ENCODE measurements at places on chromosomes 2 and 18. TPM values are rescaled to one million over a fixed set of nuclear protein-coding genes. Genes with fewer than 3 reads are reported as not detected.
A peak's percentile ranks its signal among the peaks of the same experiment; 100 is the strongest.

- DNase-seq, result no peak
These were observed 352.6 kb downstream of the SS18 start for GRCh38 chr18:25737710-25738311.

- DNase-seq, result no peak
These were observed 100.0 kb upstream of the PKDCC start for GRCh38 chr2:41947701-41948396.

GRCh38 chr2:205321231-205321630, 361.1 kb upstream of the NRP2 start:
- DNase-seq, result peak; percentile 39

GRCh38 chr2:8779795-8780671, 57.4 kb downstream of the KIDINS220 start:
- DNase-seq, result no peak

- DNase-seq, result peak; percentile 71
These were observed 25.0 kb upstream of the RAPGEF4 start for GRCh38 chr2:172710584-172711047.

DNA sequence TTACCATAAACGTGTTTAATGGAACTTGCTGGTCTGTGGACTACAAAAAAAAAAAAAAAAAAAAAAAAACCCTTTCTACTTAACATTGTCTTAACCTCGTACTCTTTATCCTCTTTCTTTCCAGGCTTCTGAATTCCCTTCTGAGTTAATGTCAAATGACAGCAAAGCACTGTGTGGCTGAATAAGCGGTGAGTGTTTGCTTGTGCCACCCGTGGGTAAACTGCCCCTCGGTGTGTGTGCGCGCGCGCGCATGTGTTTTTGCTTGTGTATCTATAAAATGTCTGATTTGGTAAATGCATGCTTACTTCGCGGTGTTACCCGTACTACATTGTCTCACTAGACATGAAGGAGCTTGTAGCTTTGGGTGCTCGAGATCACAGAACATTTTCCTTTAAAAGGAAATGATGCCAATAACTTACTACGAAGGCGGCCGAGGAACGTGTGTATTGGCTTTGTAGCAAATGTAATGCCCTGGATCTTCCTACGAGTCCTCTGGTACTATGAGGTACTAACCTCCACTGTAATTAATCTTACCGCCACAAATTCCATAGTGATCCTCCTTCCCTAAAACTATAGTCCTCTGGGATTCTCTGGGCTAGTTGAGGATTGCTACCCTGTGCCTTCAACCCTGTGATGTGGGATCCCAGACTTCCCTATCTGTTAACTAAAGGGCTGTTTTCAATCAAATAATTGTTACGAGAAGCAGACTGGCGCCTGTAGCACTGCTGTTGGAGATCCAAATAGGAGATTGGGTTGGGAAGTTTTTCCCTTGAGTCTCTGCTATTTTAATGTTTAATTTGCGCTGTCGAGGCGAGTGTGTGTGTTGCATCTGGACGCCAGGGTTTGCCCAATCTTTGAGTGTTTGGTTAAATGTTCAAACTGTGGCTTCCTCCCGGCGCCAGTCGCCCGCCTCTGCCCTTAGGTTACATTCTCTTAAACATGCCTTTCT, 1.1 kb downstream of the ID2 start:
- DNase-seq, result peak; percentile 39

DNA sequence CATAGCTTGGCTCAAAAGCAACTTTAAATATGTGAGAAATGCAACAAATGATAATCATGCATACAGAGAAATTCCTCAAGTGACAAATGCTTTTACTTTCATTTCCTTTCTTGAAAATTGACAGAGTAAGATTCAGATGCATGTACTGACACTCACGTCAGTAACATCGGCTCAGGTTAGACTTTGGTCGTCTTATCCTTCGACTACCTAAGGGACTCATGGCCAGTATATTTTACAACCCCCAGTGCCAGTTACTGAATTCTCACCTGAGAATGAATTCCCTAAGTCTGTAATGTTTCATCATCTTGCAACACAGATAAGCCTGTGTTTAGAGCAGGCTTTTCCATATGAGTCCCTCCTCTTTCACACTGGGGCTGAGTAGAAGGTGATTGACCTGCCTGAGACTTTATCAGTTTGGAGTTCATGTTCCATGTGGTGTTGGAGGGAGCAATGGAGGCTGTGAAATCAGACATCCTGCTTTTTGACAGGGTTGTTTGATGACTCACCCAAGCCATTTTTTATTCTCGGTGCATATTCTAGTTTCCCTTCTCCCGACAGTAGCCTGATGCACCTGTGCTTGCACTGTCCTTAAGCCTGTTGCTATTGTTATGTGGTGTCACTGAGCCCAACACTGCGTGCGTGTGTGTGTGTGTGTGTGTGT, 30.5 kb upstream of the ATP8B1 start:
- DNase-seq, result peak; percentile 60

- no peak for DNase-seq
These were observed 65.9 kb downstream of the KCNF1 start for GRCh38 chr2:10977621-10978020.

DNA sequence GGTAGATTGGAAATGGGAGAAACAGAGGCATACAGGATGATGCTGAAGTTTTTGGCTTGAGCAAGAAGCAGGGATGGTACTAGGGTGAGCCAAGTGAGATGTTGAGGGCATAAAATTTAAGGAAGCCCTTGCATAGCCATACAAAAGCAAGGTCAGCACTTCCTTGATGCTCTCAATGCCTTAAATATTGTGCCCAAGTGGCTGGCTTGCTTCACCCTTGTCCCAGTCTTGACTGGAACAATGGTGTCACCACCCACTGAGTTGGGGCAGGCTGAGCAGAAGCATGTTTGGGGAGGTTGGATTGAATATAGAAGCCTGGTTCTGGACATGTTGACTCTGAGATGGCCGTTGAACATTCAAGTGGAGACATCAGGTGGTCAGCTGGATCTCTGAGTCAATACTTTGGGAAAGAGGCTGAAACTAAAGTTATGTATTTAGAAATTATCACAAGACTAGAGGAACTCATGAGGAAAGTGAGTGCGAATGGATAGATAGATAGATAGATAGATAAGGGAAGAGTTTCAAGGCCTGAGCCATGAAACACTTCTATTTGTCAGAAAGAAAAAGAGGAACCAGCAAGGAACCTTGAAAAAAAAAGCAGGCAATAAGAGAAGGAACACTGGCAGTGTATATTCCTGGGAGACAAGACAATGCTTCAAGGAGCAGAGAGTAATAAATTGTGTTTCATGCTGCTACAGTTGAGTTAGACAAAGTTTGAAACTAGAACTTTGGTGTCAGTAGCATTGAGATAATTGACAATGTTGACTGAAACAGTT, 43.0 kb upstream of the HNMT start:
- DNase-seq, result no peak

DNA sequence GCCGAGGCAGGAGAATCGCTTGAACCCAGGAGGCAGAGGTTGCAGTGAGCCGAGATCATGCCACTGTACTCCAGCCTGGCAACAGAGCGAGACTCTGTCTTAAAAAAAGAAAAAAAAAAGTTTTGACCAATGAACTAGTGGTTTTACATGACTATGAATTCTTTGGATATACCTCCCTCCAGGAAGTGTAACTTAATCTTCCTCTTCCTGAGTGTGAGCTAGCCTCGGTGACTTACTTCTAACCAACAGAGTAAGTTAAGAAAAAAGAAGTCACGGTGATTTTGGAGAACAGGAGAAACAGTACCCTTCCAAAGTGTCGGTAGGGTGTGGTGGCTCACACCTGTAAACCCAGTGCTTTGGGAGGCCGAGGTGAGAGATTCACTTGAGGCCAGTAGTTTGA, 7.1 kb downstream of the TIA1 start:
- DNase-seq, result no peak

- DNase-seq, result peak; percentile 53
These were observed 15.9 kb upstream of the CRIM1 start for GRCh38 chr2:36339607-36340218.

DNA sequence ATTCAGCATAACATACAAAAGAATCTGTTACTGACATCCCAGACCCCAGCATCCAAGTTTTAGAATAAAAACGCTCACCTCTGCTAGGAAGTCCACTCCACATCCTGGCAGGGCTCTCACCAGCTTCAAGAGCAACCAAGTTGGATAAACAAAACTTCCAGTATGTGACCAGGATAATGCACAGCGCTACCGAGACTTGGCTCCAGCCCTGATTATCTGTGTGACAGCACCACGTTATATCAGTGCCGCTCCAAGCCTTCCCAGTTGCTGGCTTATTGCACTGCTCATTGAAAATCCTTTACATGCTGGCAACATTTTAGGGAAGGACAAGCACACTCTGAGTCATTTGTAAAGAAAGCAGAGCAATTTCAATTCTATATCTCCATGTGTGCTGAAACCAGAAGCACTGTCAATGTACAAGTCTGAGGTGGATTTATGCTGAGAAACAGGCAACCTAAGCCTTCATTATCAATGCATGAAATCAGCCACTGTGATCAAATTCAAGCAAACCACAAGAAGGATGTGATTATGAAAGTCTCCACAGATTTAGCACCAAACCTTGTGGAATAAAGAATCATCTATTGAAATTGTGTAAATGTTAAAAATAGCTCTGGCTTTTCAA, 115.7 kb downstream of the ZNF385B start:
- DNase-seq, result no peak

GRCh38 chr2:226583715-226584114, 215.9 kb downstream of the IRS1 start:
- DNase-seq, result peak; percentile 93

- no peak for DNase-seq
These were observed 75.3 kb downstream of the GORASP2 start for GRCh38 chr2:171004363-171004762.

DNA sequence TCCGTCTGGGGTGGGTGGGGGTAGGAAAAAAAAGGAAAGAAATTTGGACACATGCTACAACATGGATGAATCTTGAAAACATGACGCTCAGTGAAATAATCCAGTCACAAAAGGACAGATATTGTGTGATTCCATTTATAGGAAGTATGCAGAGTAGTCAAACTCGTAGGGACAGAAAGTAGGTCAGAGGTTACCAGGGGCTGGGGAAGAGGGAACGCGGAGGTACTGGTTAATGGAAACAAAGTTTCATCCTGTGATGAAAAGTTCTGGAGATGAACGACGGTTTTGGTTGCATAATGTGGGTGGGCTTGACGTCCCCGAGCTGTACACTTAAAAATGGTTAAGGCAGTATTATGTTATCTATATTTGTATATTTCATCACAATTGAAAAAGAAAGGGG, 4.5 kb upstream of the SFTPB start:
- DNase-seq, result no peak

GRCh38 chr18:48961547-48961946, 10.8 kb upstream of the SMAD7 start:
- no peak for DNase-seq

DNA sequence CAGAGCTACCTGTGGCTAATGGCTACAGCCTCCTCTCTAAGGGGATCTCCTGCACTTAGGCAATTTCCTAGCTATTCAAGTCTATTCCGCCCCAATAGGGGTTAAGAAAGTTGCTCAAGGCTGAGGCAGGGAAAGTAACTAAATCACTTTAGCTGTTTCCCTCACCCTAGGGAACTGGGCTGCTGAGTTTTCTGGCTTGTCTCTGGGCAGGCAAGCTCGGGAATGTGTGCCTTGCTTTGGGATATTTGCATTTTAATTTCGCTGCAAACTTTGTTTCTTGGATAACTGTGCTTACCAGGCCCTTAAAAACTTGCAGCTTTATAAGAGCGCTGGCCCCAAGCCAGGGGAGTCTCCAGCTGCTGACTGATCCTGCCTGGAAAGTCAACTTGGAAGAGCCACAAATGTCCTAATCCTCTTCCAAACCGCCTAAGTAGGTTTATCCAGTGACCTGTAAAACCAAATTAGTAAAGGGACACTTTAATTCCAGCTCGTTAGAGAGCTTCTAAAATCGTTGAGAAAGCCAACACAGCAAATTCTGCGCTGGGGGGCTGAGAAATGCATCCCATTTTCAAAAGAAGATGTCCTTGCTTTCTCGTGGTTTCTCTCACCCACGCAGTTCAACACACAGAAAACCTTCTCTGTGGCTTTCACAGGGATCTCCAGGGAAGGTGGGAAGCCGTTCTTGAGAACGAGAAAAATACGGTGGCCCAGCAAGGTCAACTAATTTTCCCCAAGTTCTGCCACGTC, 59.5 kb upstream of the SP3 start:
- DNase-seq, result peak; percentile 38

DNA sequence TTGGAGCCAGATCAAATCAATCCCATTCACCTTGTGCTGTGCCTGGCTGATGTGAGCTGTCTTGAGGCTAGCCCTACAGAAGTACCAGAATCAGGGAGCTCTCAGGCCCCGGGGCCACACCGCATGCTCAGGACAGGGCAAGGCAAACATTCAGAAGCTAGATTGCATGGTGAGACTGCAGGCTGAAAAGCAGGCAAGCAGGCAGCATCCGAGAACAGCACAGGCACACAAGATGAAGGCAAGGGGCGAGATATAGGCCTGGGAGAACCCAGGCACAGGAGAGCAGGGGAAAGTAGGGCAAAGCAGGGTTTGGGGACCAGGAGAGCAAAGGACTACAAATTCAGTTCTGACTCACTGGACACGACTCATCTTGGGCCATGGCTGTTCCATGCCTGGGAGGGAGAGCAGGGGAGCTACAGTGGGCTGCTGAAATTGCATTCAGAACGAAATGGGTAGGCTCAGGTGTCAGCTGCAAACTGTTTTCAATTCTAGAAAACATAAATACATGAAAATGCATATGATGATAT, 59.6 kb downstream of the GALNT14 start:
- no peak for DNase-seq

- no peak for DNase-seq
These were observed 24.8 kb downstream of the LPIN2 start for GRCh38 chr18:2987876-2988790.

- DNase-seq, result no peak
These were observed 770 bp downstream of the LYPD6B start for GRCh38 chr2:149039213-149039724.

Gene CFC1
- total RNA-seq, result not detected

Gene ALPP
- total RNA-seq, result 0.84 TPM

Gene AOX1
- total RNA-seq, result 8.4 TPM

Gene LRATD1
- total RNA-seq, result not detected

Gene WDR12
- total RNA-seq, result 67.3 TPM

Gene CRYGD
- total RNA-seq, result not detected

Gene UGT1A3
- not detected for total RNA-seq

Data from A172 (cell line).